Peyer's patch (tissue), 4 donors: ENCODE measurements at places on chromosomes 3 and 15. TPM values are rescaled to one million over a fixed set of nuclear protein-coding genes. Genes with fewer than 3 reads are reported as not detected.

AHSG gene
- total RNA-seq: not detected

UBAP1L gene
- total RNA-seq: 8.7 TPM

DNA sequence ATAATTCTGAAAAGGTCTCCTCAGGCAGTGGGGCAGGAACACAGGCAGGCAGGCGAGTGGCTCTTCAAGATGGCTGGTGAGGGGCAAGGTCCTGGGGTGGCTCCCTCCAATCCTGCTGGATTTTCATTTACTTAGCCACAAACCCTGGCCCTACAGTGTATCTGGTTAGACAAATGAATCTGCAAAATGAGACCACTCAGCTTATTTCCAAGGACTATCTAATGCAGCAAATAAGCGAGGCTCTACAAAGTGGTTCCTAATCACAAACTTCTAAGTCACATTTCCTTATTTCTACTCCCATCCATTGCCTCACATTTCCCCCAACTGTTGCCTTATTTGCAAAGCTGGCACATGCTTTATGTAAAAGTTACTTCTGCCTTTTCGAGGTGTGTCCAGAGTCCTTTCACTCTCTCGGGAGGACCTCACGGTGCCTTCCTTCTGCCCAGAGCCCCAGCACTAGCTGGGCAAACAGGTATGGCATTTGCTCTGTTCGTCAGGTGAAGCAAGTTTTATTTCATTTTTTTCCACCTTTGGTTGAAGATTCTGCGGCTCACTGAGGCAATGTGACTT is 40.5 kb downstream of the CCDC12 start:
- DNase-seq: peak; percentile 45

C3orf49 gene
- total RNA-seq: not detected

- DNase-seq: no peak
Observed at GRCh38 chr3:138197524-138197923, 10.4 kb downstream of the ARMC8 start.

PLCH1 gene
- 12.4 TPM for total RNA-seq

DNA sequence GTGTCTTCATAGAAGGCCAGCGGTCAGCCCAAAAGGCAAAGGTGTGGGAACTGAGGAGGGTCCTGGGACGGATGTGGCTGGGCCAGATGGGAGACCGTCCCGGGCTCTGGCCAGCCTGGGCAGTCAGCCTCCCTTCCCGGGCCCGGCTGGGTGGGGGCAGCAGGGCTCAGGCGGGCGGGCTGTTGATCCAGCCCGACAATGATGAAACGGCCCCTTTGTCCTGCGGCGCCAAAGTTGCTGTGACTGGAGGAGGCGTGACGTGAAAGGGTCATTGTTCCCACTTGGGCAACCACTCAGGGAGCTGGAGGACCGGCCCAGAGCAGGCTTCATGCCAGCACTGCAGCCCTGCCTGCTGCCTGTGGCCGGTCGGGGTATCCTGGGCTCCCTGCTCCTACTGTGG is 16.5 kb downstream of the DUSP7 start:
- DNase-seq: peak; percentile 53

- DNase-seq: no peak
Observed at GRCh38 chr3:174168538-174169254, 690.4 kb upstream of the NAALADL2 start.

GRCh38 chr15:67922106-67922675 is 82.3 kb upstream of the RNU6-1 start:
- no peak for DNase-seq

- DNase-seq: no peak
Observed at GRCh38 chr3:168878655-168879054, 782.9 kb upstream of the GOLIM4 start.

DNA sequence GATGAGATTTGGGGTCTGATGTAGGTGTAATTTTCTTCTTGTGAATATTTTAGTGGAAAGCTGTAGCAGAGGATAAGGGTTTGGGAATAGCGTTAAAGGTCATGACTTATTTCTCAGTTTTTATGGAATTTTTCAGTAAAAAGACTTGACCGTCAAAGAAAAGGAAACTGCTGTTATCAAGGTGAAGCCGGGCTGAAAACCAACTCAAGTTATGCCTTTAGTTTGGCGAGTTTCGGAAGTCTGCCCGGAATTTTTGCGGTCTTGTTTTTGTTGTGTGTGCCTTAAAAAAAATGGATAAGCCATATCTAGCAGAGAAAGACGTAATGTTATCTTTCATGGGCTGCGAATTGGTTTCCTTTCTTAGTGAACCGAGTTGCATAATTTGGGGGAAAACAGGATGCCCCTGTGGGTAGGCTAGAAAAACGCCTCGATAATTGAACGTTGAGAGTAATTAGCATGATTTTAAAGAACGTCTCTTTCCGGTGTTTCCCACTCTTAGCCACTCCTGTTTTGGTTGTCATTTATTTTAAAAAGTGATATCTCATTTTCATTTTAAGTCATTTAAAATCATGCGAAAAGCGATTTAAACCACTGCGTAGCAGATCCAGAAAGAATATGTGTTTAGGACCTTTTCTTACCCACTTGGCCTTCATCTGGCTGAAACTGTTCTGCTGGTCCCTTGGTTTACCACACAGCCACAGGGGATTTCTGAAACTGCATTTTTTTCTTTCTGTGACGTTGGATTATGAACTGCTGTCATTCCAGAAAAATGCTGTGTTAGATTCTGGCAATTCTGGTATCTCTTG is 1.1 kb downstream of the NFKBIZ start:
- no peak for DNase-seq

- DNase-seq: no peak
Observed at GRCh38 chr3:137767538-137768360, 3.6 kb downstream of the SOX14 start.

DNA sequence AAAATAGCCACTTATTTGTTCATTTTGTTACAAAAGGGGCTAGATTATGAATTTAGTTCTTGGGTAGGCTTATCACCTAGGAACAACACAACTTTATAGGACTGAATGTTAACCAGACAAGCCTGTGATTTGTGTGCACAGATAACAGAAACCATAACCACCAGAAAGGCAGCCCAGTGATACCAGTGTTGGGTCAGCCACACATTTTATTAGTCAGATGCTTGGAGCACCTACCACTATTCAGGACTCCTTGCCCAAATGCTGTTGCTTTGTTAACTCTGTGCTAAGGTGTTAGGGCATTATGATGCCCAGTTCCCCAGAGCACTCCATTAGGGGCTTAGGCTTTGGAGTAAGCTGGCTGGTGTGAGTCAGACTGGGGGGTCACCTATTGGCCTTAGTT is 22.5 kb downstream of the PLCL2 start:
- no peak for DNase-seq
